ENCODE measurements at places on chromosomes 1 and 21.
A peak's percentile ranks its signal among the peaks of the same experiment; 100 is the strongest.

- peak; percentile 96 for DNase-seq
Observed at GRCh38 chr1:108816049-108816893, 40.6 kb downstream of the AKNAD1 start.

DNA sequence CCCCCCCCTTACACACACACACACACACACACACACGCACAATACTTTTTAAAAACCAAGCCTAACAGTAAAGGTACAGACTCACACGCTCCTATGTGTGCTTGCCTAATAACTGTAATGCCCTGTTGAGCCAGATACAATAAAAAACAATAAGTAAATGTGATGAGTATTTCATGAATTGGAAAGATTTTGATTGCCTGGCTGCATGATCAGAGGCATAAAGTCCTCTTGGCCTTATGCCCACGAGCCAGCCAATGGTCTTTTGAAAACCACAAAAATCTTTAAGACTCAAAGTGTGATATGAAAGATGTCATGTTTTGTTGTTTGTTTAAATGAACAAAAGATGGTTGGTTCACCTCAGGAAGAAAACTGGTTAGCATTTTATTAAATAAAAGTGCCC is 441.9 kb upstream of the ZRANB2 start:
- no peak for DNase-seq

DNA sequence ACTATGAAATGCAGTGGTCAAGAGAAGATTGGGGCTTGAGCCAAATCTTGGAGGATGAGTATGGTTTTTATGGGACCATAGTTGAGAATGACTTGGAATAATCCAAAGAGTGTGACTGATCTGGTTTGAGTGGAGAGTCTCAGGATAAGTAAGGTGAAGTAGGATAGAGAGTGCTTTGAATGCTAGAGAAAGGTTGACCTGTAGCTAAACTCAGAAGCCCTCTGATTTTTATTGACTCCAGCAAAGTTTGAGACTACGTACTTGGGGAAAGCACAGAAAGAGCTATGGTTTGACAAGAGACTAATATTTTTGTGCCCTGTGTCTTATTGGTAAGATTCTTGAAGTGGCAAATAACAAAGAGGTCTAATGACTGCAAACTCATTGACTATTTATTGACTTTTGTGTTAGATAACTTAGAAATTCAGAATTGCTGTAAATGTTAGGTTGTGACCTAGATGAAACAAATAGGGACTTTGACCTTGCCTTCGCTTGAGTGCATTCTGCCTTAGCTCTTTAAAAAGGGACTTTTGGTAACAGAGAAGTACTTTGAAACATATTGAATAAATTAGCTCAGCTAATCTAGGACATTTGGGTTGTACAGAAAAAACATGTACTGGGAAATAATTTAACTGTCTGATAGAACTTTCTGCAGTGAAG is 35.1 kb downstream of the UAP1 start:
- DNase-seq: no peak

GRCh38 chr1:81237473-81238089 is 563.2 kb upstream of the ADGRL2 start:
- no peak for DNase-seq

- peak; percentile 42 for DNase-seq
Observed at GRCh38 chr1:192709544-192709943, 73.6 kb downstream of the RGS13 start.

DNA sequence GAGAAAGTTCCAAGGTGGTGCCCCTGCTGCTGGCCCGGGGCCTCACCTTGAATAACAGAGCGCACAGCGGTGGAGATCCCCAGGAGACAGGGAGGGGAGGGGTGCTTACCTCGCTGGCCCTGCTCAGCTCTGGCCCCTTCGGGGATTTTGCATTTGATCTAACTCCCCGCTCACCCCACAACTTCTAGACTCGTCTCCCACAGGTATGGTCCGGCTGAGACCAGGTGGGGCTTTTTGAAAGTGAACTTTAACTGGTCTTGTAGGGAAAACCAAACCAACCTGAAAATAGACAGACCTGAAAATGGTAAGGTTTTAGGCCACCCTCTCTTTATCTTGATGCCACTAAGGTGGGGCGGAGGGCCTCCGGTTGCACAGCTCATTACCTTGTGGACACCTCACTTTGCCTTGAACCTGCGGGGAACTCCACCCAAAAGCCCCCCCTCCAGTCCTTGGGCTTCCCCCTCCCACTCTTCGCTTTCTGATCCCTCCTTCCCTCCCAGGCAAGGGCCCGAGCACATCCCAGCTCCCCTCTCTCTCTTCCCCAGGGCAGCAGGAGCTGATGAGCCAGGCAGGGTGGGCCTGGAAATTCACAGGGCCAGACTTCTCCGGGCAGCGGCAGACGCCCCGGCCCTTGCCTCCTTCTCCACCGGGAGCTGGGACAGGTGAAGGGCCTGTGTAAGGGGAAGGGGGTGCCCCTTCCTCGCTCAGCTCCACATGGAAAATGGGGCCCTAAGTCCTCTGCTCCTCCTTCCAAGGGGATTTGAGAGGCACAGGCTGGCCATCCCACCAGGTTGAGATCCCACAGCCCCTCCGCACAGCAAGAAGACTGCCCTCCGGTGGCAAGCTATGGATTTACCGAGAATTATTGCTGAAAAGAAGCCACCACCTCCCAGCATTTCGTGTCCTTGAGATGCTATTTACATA is 16.1 kb downstream of the TNFRSF8 start:
- DNase-seq: no peak

GRCh38 chr1:149977345-149977744 is 33.2 kb downstream of the OTUD7B start:
- DNase-seq: no peak

- no peak for DNase-seq
Observed at GRCh38 chr1:121417325-121417923, 232.6 kb downstream of the SRGAP2C start.

- DNase-seq: no peak
Observed at GRCh38 chr1:30920827-30921226, 12.3 kb upstream of the SDC3 start.

DNA sequence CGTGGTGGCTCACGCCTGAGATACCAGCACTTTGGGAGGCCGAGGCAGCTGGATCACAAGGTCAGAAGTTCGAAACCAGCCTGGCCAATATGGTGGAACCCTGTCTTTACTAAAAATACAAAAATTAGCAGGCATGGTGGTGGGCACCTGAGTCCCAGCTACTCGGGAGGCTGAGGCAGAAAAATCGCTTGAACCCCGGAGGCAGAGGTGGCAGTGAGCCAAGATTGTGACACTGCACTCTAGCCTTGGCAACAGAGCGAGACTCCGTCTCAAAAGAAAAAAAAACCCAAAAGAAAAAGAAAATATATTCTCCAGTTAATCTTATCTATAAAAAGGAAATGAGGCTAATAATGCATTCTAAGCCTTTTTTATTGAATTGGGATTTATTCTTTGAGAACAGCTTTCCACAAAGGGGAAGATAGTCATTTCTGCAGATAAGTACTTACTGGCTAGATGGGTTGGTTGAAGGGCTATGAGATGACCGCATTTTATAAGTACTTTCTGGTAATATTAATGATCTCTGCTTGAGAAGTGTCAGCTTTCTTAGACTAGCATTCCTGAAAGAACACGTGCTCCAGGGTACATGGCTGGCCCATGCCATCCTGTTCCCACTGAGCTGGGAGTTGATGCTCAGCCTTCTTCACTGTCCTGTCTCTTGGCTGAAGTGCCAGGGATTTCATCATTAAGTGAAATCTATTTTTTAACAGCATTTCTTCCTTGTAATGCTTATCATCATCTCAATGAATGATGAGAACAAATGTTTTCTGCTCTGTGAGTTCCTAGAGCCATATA is 57.9 kb downstream of the SASS6 start:
- DNase-seq: no peak

DNA sequence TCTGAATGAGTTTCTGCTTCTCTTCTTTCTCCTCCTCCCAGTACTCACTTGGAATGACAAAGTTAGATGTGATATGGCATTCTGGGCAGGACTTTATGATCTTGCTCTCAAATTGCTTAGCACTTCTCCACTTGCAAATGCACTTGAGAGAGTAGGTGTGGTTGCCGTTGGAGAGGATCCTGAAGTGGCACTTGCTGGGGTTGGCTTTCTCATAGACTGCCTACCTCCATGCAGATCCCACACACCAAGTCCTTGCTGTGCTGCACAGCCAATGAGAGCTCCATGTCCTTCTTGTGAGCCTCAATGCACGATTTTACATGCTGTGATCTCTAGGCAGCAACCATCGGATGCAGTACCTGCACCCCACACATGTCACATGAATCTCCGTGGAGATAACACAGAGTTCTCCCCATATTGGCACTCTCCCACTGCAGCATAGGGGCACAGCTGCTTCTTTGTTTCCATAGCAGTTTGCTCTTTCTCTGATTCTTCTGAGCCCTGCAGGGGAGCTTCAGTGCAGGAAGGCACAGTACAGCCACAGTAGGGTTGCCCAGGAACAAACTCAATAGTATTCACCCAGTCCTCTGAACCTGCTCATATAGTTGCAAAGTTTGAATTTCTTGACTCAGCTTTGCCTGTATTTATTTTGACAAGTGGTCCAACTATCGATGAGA is 45.2 kb downstream of the ZNF691 start:
- DNase-seq: peak; percentile 46

GRCh38 chr1:197200272-197200899 is 53.9 kb upstream of the ASPM start:
- peak; percentile 62 for DNase-seq

DNA sequence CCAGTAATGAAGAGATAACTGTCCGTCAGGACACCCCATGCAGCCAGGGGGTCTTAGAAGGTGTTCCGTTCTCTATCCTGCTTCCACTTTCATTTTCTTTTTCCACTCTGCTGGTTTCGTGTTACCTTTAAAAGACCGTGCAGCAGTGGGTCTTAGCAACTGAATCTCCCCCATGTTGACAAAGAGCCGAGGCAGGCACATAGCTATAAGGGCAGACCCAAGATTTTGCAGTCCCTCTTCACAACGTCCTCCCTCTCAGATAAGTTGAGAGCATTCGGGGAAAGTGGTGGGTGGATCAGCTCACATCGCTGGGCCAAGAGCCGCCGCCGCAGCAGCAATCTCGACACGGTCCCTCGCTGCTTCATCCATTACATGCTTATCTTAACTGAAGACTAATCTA is 355.5 kb downstream of the LMO4 start:
- no peak for DNase-seq

GRCh38 chr21:38954588-38955004 is 148.9 kb downstream of the ETS2 start:
- no peak for DNase-seq

DNA sequence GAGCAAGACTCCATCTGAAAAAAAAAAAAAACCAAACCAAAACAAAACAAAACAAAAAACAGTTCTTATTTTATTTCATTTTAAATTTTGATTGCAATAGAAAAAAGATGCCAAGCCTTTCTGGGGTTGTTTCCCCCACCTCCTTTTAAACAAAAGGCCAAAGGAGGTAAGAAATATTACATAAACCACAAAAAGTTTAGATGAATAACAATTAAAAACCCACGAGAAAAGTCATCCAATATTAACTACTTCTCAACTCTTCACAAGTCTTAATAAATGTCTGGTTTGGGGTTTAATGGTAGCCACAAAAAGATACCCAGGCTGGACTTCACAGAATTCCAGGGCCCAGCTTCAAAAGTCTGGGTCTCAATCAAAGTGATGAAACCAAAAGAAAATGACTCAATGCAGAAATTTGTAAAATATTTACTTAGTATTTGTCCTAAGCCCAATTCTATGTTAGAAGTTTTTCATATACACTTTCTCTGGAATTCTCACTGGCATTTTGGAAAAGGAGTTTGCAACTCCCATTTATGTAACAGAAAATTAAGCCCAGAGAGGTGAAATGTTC is 47.0 kb upstream of the SDC3 start:
- DNase-seq: no peak

GRCh38 chr21:38352536-38353219 is 95.9 kb downstream of the KCNJ15 start:
- DNase-seq: peak; percentile 32

- peak; percentile 74 for DNase-seq
Observed at GRCh38 chr1:159197561-159198557, 6.8 kb upstream of the ACKR1 start.

GRCh38 chr1:50983219-50983802 is 13.3 kb downstream of the CDKN2C start:
- peak; percentile 9 for DNase-seq

GRCh38 chr1:34155860-34156259 is 9.2 kb downstream of the CSMD2 start:
- DNase-seq: no peak

DNA sequence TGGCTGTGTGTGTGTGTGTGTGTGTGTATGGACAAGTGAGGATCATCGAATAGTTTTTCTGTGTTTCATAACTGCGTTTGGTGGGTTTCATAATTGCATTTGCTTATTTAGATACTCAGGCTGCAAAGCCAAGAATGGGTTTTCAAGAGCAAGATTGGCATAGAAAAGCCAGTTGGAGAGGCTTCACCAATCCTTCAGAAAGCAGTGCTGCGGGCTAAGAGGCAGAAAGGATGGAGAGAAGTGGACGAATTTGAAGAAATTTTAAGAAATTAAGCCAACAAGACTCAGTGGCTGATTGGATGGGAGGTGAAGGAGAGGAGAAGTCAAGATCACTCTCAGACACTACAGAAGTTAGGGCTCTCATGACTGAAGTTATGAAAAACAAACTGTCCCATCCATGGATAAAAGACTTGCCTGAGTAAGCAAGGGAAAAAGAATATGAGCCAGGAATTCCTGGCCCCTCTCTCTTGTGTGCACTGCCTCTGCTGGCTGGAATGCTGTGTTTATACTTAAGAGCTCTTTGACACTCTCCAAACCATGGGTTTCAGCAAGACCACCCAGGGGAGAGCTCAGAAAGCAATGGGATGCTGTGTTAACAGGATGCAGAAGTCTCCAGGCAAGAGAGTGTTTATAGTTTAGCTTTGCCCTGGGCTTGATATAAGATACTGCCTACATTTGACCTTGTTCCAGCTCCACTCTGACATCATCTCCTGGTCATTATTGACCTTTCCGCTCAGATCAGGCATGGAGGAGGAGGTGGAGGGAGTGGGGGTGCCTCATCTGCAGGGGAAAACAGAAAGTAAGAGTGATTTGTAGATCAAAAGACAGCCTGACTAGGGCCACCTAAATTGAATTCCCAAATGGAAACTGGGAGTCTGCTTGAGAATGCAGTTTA is 232.0 kb upstream of the PLXNA2 start:
- DNase-seq: peak; percentile 4

DNA sequence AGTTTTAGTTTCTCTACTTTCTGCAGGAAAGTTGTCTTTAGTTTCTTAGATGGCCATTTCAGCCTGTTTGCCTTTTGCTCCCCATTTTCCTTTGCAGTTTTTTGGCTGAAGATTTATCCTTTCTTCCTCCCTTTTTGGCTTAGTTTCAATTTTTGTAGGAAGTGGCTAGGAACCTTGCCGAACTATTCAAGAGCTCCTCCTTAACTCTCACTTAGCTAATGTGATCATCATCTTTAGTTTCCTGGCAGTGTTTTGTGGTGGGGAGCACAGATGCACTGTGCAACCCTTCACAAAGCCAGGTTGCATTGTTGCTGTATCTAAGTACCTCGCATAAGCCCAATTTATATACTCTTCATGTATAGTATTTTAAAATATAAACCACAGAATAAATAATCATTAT is 28.8 kb upstream of the CCDC181 start:
- DNase-seq: no peak

DNA sequence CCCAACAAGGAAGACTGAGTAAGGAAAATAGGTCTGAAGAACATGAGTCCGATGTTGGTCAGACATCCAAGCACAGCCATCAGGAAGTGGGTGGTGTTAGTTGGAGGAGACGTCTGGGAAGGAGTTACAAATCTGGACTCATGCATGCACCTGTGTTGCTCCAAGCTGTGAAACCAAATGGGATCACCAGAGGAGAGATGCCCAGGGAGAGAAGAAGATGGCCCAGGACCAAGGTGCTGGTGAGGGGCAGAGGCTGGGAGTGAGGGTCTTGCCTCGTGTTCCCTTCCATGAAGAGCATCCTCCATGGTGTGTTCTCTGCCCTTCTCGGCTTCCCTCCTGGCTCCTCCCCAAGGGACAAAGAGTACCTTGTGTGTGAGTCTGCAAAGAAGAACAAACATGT is 405.6 kb downstream of the NPHP4 start:
- no peak for DNase-seq
